Amniotic epithelial cell (primary cell): ENCODE measurements at places on chromosomes 4 and X.

GRCh38 chr4:69054578-69055200 lies 41.6 kb upstream of the UGT2B7 start:
- peak; percentile 94 for DNase-seq

DNA sequence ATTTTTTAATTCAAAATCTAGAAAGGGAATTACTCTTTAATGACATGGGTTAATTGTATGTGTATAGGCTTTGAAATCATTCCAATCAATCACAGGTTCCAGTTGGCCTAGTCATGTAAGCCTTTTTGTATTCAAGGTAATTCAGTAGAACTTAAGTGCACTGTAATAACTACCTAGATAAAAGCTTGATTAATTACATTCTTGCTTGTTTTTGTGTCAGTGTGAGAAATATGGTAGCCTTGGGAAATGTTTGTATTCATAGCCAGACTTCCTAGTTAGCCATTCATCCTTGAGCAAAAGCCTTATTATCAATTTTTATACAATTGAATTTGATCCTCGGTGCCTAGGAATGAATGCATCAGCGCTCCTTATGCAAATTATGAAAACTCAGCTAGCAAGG lies 33.5 kb downstream of the TKTL2 start:
- no peak for DNase-seq

- no peak for DNase-seq
Measured at GRCh38 chr4:184937030-184937710, 81.1 kb upstream of the HELT start.

GRCh38 chrX:40061871-40062524 lies 35.8 kb downstream of the BCOR start:
- no peak for DNase-seq

GRCh38 chrX:86012188-86012587 lies 35.2 kb downstream of the CHM start:
- DNase-seq = no peak

- peak; percentile 89 for DNase-seq
Measured at GRCh38 chr4:84814094-84814750, 152.3 kb downstream of the WDFY3 start.

DNA sequence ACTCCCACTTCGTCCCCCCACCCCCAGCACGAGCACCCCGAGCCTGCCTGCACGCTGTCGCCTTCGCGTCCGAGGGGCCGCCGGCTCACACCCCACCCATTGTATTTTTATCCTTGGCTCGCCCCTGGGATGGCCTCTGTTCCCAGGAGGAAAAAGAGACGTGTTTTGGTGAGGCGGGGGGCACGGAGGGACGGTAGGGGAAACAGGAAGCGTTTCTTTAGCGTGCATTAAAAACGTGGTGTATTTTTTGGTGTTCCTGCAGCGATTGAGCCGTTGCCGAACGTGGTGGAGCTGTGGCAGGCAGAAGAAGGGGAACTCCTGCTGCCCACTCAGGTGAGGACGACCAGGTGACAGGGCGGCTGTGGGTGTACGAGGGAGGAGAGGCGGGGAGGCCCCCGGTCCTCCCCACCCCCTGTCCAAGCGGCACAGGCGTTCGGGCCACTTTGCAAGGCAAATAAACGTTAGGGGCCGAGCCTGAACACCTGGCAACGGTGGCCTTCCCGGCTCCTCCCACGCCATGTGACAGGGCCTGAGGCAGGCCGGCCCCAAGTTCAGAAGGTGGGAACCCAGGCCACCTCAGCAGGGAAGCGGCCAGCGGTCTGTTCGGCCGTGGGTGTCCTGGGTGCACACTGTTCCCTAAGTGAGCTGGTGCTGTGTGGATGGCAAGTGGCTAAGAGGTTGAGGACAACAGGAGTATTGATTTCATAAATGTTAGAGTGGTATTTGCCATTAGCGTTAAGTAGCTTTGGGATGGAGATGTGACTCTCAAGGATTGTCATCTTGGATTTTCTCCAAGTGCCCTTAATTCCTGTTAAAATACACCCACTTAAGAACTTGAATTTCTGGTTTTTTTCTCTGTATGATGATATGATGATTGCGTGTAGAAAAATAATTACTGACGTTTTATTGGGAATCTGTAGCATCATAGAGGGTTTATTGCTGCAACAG lies 1.1 kb downstream of the TMEM131L start:
- no peak for DNase-seq

- no peak for DNase-seq
Measured at GRCh38 chr4:71593311-71593710, 190.6 kb downstream of the GC start.
